Epithelial cell of esophagus (primary cell): ENCODE measurements at places on chromosomes 16 and 17.
A peak's percentile ranks its signal among the peaks of the same experiment; 100 is the strongest.

- peak; percentile 77 for DNase-seq
Measured at GRCh38 chr17:71427801-71428200, 693.0 kb upstream of the SOX9 start.

DNA sequence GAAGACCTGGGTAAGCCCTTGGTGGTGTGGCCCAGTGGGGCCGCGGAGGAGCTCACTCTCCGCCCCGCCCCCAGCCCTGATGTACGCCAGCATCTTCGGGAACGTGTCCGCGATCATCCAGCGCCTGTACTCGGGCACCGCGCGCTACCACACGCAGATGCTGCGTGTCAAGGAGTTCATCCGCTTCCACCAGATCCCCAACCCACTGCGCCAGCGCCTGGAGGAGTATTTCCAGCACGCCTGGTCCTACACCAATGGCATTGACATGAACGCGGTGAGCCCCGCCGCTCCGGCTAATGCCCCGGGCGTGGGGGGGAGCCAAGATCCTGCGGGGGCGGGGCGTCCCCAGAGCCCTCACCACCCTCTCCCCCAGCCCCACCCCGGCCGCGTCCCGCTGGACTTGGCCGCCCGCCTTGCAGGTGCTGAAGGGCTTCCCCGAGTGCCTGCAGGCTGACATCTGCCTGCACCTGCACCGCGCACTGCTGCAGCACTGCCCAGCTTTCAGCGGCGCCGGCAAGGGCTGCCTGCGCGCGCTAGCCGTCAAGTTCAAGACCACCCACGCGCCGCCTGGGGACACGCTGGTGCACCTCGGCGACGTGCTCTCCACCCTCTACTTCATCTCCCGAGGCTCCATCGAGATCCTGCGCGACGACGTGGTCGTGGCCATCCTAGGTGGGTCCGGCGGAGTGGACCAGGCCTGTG is 12.1 kb upstream of the DCAF7 start:
- DNase-seq = no peak

DNA sequence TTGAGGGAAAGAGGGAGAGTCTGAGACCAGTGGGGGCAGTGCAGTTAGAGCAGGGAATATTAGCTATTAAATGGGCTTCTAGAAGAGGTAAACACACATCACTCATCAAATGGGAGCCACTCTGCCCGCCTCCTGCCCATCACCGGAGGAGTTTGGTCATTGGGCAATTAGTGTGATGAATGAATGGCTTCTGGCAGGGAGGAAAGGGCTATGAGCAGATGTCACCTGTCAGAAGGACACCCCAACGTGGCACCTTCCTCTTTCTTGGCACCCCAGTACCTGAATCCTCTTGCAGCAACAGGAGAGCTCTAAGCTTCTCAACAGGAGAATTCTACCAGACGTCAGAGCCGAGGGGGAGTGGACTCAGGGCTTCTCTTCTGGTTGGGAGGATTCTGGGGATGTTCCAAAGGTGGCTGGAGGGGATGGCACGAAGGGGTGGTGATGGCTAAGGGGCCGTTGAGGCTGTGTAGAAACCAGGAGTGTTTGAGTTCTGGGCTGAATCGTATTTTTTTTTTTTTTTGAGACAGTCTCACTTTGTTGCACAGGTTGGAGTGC is 11.0 kb downstream of the C1QTNF1 start:
- DNase-seq = no peak

GRCh38 chr16:73536931-73537330 is 489.0 kb upstream of the ZFHX3 start:
- no peak for DNase-seq

DNA sequence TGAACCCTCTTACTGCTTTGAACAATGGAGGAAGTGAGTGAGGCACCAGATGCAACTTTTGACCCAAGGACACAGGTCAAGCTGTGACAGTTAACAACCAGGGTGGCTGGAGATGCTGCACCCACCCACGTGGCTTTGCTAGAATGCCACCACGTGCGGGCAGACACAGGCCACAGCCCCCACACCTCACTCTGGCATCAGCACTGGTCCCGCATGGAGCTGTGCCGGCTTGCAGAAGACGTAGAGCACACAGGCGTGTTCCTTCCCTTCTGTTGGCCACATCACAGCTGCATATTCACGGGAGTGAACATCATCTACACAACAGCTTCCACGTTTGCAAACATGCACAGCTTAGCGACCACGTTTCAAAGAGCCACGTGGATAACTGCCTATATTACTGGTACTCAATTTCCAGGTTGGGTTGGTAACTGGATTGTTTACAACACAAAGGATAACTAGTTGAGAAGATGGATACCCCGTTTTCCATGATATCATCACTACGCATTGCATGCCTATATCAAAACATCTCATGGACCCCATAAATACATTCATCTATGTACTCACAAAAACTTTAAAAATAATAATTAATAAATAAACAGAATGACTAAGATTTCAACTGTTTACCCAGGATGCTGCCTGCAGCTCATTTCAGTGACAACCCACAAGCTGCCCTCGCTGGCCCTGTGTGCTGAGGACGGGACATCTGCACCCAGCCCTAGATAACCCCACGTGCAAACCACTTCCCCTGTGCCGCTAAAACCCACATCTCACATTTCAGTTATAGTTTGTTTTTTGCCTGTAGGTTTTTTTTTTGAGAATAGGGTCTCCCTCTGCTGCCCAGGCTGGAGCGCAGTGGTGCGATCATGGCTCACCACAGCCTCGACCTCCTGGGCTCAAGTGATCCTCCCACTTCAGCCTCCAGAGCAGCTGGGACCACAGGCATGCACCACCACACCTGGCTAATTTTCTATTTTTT is 132.0 kb downstream of the ANKRD11 start:
- DNase-seq = no peak

- DNase-seq = no peak
Measured at GRCh38 chr17:45948498-45948880, 50.6 kb upstream of the STH start.

GRCh38 chr16:15403392-15403995 is 7.9 kb downstream of the MPV17L start:
- DNase-seq = peak; percentile 86

DNA sequence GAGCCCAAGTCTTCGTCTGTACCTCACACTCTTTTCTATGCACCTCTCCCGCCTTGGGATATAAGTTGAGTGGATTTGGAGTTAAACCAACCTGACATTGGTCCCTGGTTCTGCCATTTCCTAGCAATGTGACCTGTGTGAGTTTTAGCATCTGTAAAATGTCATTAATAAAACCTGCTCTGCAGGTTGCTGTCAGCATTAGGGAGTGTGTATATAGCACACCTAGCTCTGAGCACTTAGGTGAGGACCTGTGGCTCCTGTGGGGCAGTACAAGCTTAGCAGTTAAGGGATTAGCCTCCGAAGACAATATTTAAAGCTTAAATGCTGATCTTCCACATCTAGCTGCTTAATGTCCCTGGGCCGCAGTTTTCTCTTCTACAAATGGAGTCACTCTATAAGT is 248.0 kb downstream of the TMEM114 start:
- no peak for DNase-seq
